Iris pigment epithelial cell (primary cell): ENCODE measurements at places on chromosomes 13 and 19.

GRCh38 chr19:45406226-45407090 lies at the start of gene POLR1G:
POLR1G (plus strand) TSS chr19:45406644; CDS start chr19:45406697, 53 bp downstream.
- peak; percentile 83 for DNase-seq

GRCh38 chr13:51451134-51451466 lies 1.7 kb downstream of the INTS6 start:
- DNase-seq: peak; percentile 18

- no peak for DNase-seq
These were observed 1694.8 kb upstream of the PCDH20 start for GRCh38 chr13:63110466-63110865.

DNA sequence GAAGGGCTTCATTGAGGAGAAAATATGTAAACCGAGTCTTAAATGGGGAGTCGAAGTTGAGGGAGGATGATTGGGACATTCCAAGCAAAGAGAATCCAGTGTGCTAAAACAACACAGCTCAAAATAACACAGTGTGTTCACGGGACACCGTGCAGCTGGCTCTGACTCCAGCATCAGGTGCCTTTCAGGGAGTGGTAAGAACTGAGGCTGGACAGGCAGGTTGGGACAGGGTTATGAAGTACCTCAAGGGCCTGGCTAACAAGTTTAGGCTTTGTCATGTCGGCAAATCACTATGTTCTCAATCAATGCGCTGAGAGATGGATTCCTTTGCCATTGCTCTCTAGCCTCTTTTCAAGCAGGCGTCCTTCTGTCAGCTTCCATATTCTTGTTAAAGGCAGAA lies 27.5 kb upstream of the WDFY2 start:
- DNase-seq: no peak

DNA sequence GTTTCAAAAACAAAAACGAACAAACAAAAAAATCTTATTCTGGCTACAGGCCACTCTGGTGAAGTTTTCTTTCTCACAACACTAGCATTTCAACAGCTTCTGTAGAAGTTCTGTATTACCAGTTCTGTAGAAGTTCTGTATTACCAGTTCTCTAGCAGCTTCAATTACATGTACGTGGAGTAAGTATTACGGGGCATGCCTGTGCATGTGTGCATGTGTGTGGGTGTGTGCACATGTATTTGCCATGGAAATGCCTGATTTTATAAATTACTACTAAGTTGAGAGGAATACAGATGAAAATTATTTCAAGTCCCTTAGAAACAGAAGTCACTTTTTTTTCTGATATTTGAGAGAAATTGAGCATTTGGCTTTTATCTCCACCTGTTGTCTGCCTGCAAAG lies 414.2 kb downstream of the FOXO1 start:
- DNase-seq: no peak

GRCh38 chr13:80338781-80339562 lies 2.0 kb downstream of the SPRY2 start:
- DNase-seq: peak; percentile 86

- no peak for DNase-seq
These were observed 23.5 kb downstream of the LGALS16 start for GRCh38 chr19:39679056-39679790.

- no peak for DNase-seq
These were observed 476.8 kb downstream of the COG6 start for GRCh38 chr13:40132249-40132648.

DNA sequence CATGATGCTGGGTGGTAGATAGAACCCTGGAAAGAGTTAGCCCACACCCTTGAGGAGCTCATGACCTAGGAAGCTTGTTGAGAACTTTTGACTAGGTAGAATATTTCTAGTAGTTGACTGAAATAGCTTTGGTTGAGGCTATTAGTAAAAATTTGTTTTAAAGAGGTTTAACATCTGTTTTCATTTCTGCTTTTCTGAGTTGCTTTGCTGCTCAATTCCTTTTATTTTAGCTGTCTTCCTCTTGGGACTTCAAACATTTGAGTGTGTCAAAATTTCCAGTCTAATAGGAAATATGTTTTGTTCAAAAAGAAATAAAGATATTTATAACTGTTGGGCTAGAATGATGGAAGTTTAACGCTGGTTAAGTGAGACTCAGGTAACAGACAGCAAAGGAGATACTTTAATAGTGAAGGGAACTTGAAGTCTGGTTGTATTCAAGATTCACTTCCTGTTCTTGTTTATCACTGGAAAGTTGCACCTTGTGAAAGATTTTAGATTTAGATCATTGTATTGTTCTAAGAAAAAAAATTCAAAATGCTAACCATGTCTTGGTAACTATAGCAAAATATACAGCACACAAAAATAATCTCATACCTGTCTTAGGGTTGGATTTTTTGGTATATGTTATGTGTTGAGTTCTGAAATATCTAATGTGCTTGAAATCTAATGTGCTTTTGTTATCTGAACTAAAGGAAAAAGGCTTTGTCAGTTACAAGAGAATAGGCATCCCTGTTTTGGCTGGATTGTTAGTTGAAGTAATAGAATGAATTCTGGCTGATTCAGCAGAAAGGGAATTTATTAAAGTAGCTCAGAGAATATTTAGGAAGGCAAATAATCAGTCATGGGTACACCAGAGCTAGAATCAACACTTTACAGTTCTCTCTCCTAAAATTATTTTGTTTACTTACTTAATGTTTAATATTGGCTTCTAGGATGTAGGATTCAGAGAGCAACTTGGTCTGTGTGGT lies 24.4 kb upstream of the GPR18 start:
- DNase-seq: no peak

DNA sequence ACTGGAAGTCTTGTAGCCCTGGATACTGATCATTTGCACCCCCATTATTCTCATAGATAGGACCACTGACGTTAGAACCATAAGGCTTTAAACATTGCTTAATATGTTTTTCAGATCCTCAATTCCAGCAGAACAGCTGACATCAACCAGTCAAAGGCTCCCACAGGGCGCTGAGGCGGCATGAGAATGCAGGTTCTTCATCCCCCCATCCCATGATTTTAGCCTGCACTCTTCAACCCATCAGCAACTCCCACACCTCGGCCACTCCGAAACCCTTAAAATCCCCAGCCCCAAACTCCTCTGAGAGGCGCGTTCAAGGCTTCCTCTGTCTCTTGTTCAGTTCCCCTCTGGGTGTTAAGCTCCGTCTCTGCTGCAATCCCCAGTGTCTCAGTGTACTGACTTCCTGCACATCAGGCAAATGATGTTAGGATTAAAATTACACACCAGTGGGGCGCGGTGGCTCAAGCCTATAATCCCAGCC lies 24.3 kb upstream of the LAMP1 start:
- no peak for DNase-seq
